ENCODE measurements at places on chromosomes 12 and 14.
A peak's percentile ranks its signal among the peaks of the same experiment; 100 is the strongest.

- no peak for DNase-seq
Observed at GRCh38 chr14:51792809-51793208, 67.6 kb upstream of the GNG2 start.

GRCh38 chr12:62793256-62794217 lies 141.4 kb downstream of the PPM1H start:
- peak; percentile 56 for DNase-seq

DNA sequence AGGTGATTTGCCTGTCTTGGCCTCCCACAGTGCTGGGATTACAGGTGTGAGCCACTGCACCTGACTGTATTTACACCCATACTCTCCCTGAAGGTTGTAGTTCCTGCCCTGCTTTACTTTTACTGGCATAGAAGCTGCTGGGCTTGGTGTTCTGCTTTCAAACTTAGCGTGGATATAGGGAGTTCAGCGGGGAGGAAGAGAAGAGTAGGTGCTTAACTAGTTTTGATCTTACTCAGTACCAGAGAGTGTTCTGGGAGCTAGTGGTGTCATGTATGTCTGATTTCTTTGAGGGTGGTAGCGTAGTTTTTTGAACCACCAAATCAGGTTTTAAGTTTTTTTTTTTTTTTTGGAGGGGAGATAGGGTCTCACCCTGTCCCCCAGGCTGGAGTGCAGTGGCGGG lies 13.8 kb downstream of the RCOR1 start:
- no peak for DNase-seq

DNA sequence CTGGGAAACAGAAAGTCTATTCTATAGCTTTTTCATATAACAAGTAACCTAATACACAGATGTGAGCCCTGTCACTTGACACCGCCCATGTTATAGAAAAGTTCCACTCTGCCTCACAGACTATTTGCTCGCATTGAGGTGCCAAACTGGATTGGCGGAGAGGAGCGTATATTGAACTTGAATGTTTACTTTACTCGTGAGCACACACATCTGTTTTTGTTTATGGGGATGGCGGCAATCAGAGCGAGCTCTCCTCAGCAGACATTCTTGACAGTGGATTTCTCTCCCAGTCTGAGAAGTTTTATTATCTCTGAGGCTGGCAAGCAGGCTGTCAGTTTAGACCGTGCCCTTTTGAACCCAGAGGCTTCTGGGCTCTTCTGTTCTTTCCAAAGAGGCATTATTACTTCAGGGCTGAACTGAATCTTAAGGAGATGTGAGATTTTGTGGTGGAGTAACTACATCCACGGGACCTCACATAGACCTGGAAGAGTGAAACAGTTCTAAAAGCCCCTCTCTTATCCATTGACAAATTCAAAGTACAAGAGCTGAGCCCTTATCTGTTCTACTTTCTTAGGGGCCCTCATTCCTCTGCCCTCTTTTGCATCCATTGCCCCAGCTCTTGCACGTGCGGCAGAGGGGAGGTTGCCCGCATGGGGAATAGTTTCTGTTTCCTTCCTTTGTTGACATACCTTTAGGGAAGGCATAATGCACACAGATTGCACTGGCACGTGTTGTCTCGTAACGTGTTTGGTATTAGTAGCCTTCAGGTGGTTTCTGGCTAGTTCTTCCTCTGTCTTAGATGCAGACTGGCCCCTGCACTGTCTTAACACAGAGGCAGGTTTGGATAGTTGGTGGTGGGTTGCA lies 68.2 kb downstream of the DRAM1 start:
- DNase-seq, result no peak

GRCh38 chr14:57760896-57761295 lies 105.0 kb downstream of the SLC35F4 start:
- DNase-seq, result no peak

- DNase-seq, result no peak
Observed at GRCh38 chr12:67854351-67854750, 134.9 kb upstream of the IFNG-AS1 start.

GRCh38 chr14:88004506-88005036 lies 364 bp upstream of the GPR65 start:
- no peak for DNase-seq

- no peak for DNase-seq
Observed at GRCh38 chr12:41336041-41336549, 148.0 kb downstream of the PDZRN4 start.

- no peak for DNase-seq
Observed at GRCh38 chr14:23663127-23663526, 27.0 kb downstream of the DHRS2 start.

DNA sequence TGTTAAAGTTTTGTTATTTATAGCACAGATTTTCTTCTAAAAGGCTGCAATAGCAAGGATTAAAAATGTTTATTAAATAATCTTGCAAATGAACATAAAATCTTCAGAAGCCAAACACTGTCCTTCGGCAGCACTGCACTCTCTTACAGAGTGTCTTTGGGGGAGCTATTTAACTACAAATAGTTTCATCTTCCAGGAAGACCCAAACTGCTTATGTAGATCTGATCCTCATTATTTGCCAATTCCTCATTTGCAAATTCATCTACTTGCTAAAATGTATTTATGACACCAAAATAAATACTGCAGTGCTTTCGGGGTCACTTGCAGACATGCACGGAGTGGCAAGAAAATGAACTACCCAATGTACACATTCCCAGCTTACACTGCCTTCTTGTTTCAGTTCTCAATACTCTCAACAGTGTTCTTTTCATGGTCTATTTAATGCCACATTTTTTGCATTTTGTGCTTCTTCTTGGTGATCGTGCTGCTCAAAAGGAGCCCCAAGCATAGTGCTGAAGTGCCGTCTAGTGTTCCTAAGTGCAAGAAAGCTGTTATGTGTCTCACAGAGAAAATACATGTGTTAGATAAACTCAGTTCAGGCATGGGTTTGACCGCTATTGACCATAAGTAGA lies 128.1 kb downstream of the PRKD1 start:
- no peak for DNase-seq

GRCh38 chr12:52322069-52322468 lies 871 bp upstream of the KRT83 start:
- no peak for DNase-seq

DNA sequence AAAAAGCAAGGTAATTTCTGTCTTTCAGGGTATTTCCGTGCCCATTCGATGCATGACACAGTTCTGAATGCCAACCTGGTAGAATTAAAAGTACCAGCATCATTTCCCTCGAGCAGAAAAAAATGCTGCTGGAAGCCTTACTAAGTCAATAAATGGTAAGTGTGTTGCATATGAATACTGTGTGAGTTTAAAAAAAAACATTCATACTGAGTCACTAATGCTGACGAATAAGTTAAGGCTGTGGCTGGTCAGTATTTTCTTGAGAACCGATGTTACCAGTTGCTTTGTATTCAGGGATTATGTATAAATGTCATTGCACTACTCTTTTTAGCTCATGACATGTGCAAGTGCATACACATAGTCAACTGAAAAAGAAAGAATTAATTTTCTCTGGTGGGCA lies 710.2 kb downstream of the TRHDE start:
- no peak for DNase-seq

GRCh38 chr12:111122458-111122878 lies 202.1 kb upstream of the MYL2 start:
- no peak for DNase-seq

GRCh38 chr14:93331728-93332396 lies 974 bp downstream of the BTBD7 start:
- no peak for DNase-seq

- DNase-seq, result no peak
Observed at GRCh38 chr12:254912-255311, 7.7 kb downstream of the SLC6A13 start.

GRCh38 chr12:97813301-97813700 lies 350.7 kb downstream of the RMST start:
- DNase-seq, result no peak

- peak; percentile 83 for DNase-seq
Observed at GRCh38 chr12:131928711-131929580, at the start of gene PUS1. Gene PUS1, plus strand, starts transcription at chr12:131929276. Its CDS starts 447 bp downstream, at chr12:131929723.

DNA sequence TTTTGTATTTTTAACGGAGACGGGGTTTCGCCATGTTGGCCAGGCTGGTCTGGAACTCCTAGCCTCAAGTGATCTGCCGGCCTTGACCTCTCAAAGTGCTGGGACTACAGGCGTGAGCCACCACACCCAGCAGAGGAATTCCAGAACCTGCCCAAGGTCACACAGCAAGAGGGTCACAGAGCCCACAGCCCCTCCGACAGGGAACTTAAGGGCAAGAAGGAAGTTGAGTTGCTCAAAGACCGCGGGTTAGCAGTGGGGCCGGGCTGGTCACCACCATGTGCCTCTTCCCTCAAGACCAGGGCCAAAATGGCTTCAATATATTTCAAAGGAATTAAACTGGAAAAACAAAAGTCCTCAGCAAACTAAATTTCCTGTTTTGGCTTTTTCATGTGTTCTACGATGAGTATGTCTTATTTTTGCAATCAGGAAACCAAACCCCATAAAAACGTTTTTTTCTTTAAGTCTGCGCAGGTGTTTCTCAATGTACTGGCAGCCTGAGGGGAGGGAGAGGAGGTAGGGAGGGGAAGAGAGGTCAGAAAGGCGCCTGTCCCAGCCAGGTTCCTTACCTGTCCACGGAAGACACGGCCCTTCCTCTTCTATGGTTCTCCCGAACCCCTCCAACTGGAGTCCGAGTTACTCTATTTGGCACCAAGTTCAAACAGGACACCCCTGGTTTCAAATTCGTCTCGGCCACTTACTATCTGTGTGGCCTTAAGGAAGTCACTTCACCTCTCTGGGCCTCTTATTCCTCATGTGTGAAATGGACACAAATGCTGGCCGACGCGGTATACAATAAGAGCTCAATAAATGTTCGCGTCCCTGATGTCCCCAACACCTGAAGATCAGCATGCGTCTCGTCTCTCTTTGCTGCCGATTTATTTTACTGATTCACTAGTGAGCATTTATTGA lies 778 bp downstream of the SLC8B1 start:
- no peak for DNase-seq

GRCh38 chr14:35333264-35333730 lies 41.1 kb downstream of the PSMA6 start:
- DNase-seq, result no peak

- no peak for DNase-seq
Observed at GRCh38 chr12:19780460-19780859, 341.2 kb downstream of the AEBP2 start.

DNA sequence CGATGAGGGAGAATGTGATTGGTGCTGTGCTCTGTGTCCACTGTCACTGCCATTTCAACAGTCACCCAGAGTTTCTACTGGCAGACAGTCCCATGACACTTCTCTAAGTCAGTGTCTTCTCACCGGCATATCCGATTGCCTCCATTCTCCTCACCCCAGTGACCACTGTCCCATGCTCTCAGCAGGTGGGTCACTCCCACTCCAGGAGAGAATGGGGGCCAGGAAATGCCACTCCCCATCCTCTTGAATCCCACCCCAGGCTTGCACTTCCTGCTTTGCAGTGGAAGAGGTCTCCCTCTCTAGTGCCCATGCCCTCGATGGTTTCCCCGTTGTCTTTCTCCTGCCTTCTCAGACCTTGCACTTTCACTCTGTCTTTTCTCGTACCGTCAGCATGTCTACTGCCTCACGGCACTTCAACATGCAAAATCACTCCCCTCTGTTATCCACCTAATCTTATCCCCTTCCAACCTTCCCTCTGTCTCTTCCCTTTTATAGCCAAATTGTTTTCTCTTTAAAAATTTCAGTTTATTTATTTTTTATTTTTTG lies 2.2 kb upstream of the EP400 start:
- DNase-seq, result no peak

GRCh38 chr12:44317651-44318126 lies 481.8 kb downstream of the TMEM117 start:
- no peak for DNase-seq

DNA sequence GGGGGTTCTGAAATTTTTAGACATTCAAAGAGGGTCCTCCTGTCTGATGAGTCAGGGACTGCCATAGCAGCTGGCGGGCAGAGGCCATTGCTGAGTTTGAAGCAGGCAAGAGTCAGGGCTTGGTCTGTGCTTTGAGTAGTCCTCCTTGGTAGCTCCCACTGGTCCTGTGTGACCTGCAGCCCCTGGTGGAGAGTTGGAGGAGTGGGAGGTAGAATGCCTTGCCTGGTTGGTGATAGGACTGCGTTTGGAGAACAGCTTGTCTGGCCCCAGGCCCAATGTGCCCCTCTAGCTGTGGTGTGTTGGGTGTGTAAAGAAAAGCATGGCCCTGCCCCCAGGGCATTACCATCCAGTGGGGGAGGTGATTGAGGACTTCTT lies 116.7 kb downstream of the BEGAIN start:
- DNase-seq, result no peak

- DNase-seq, result no peak
Observed at GRCh38 chr12:40376533-40377267, 151.9 kb downstream of the LRRK2 start.

GRCh38 chr14:80426683-80427082 lies 215.4 kb upstream of the DIO2 start:
- DNase-seq, result no peak

- DNase-seq, result peak; percentile 0
Observed at GRCh38 chr12:62123721-62124203, 136.4 kb upstream of the USP15 start.

GRCh38 chr14:51201890-51202289 lies 38.2 kb upstream of the TMX1 start:
- DNase-seq, result no peak

- DNase-seq, result no peak
Observed at GRCh38 chr12:103036581-103037214, 79.2 kb downstream of the ASCL1 start.

DNA sequence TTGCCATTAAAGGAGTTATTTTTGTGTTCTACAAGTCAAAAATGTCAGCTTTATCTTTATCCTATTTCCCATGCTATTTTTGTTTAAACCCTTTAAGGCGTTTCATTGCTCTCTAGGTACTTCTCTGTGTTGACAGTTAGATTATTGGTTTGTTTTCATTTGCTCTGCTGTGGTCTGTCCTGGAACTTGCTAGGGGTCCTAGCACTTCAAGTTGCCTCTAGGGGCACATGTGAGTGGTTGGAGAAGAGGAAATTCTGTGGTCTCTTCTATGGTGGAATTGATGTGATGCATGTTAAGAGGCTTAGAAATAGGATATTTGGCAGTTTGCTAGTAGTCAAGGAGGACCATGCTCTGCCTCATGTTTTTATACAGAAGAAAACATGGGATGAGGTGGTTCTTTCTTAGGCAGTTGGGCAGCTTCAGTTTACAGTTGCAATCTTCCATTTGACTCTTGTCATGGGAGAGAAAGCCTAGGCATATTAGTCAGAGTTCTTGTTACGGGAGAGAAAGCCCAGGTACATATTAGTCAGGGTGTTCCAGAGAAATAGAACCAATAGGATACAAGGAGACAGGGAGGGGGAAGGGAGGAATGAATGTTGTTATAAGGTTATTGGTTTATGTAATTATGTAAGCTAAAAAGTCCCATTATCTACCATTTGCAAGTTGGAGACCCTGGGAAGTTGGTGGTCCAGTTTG lies 14.4 kb downstream of the TTLL5 start:
- no peak for DNase-seq
